ENCODE measurements at places on chromosomes 12 and 14. TPM values are rescaled to one million over a fixed set of nuclear protein-coding genes. Genes with fewer than 3 reads are reported as not detected.

- no peak overlapping the region for H3K27ac ChIP-seq
- H3K4me3 ChIP-seq: no peak overlapping the region
- no peaks in the 10 kb centered on the region for H3K36me3 ChIP-seq
Observed at GRCh38 chr12:58095002-58095401, 153.6 kb downstream of the ATP23 start.

GRCh38 chr12:28506271-28506670, 316.0 kb downstream of the CCDC91 start:
- no peak overlapping the region for H3K27ac ChIP-seq
- no peaks in the 10 kb centered on the region for H3K4me1 ChIP-seq
- H3K36me3 ChIP-seq: no peaks in the 10 kb centered on the region
- no peaks in the 10 kb centered on the region for H3K27me3 ChIP-seq

DNA sequence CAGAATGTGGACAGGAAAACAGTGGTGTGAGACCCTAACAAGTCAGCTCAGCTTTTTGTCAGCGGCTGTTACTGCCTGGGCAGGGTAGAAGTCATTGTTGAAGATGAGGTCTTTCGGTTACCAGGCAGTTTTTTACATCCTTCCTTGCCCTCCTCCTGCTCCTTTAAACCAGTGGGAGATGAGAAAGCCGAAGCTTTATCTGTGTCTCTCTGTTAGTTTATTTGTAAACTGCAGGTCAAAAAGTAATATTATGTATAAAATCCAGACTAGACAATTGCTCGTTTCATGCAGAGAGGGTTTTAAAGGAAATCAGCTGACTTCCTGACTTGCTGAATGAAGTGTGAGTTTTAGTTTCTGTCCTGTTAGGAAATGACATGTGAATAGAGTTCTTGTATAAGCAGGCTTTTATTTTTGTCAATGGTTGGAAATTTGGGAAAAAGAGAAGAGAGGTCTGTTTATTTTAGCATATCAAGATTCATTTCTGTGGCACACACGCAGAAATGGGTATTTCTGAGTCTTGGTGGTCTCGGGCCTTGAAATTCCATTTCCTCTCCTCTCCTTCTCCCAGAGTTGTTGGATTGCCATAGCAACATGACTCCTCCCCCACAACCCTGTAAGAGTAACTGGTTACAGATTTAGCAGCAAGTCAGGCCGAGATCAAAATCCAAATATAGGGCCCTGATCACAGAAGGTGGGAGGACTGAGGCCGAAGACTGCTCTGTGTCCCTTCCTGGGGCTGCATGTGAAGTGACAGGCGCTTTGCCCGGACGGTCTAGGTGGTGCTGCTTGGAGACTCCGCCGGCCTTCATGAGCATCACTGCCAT, 60.8 kb downstream of the SAMD4A start:
- peak overlapping the region; percentile 72 for H3K27ac ChIP-seq
- no peaks in the 10 kb centered on the region for H3K36me3 ChIP-seq
- peak overlapping the region; percentile 22 for H3K4me3 ChIP-seq

GRCh38 chr14:79781882-79782281, 429.4 kb downstream of the DIO2 start:
- no peak overlapping the region for H3K4me3 ChIP-seq
- DNase-seq: no peak
- no peaks in the 10 kb centered on the region for H3K4me1 ChIP-seq
- no peaks in the 10 kb centered on the region for H3K36me3 ChIP-seq
- no peak overlapping the region for H3K27ac ChIP-seq

The POTEM gene
- total RNA-seq: not detected

The FOXG1 gene
- not detected for total RNA-seq

The HOXC4 gene
- total RNA-seq: not detected

The KIF26A gene
- total RNA-seq: 0.31 TPM
